Activated T-helper 2 cell treated with anti-CD3 and anti-CD28 coated beads, Interferon-gamma antibody, Interleukin-2, Interleukin-4, amounts not matched to agents 10 μg/mL and 5 μg/mL and 100 μg/mL, durations not matched to agents 14 hours and 24 hours and 36 hours (primary cell): ENCODE measurements at places on chromosomes 1 and 21. TPM values are rescaled to one million over a fixed set of nuclear protein-coding genes. Genes with fewer than 3 reads are reported as not detected.

GRCh38 chr21:25501996-25502665 is 105.2 kb downstream of the MRPL39 start:
- no peak for DNase-seq

- no peak for DNase-seq
Measured at GRCh38 chr1:85606414-85606800, 25.8 kb downstream of the CCN1 start.

DNA sequence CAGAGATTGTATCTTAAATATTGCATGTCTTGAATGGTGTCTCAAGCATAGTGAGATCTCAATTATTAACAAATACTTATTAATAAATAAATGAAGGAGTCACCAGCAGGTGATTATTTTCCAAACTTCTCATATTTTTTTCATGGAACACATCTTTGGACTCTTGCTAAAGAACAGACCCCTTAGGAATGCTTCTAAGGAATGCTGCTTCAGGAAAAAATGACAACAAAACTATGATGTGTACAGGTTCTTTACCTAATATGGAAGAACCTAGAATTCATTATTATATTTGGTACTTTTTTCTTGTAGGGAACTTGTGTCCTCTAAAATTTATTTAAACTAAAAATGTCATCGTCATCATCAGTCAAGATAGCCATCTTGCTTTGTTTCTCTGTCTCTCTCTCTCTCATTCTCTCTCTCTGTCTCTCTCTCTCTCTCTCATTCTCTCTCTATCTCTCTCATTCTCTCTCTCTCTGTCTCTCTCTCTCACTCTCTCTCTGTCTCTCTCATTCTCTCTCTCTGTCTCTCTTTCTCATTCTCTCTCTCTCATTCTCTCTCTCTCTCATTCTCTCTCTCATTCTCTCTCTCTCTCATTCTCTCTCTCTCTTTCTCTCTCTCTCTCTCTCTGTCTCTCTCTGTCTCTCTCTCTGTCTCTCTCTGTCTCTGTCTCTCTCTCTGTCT is 63.0 kb upstream of the ETS2 start:
- no peak for DNase-seq

The FCMR gene
- total RNA-seq, result 14.1 and 16.7 TPM in 2 replicates

The GUCA2A gene
- not detected in 2 replicates for total RNA-seq

The CD1C gene
- 0.46 TPM in 1 of 2 replicates, not detected in the other for total RNA-seq
